ENCODE measurements at places on chromosomes 2 and 18.

DNA sequence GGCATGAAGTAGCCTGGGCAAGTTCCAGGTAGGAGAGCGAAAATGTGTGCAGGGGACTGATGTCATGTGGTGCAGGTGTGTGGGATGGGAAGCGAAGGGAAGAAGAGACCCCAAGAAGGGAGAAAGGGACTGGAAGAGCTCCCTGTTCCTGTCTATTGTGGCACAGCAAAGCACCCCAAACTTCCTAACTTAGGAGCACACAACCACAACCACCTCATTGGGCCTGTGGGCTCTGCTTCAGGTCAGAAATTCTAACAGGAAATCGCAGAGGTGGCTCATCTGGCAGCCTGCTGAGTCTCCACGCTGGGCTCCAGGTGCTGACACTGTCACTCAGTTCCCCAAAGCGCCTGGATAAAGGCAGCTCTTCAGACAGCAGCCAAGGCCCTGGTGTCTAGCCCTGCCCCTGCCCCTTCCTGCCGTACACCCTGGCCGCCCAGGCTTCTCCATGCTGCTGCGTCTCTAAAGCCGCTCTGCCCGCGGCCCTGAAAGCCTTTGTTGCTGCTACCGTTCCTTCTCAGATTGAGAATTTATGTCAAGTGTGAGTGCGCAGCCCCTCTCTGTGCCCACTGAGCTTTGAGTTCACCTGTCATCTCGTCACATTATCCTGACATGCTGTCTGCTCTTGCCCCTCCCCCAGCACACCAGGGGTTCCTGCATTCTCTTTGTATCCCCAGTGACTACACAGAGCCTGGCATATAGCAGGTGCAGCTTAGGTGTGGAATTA lies 140.2 kb upstream of the BCL2L11 start:
- ATAC-seq = no peak

DNA sequence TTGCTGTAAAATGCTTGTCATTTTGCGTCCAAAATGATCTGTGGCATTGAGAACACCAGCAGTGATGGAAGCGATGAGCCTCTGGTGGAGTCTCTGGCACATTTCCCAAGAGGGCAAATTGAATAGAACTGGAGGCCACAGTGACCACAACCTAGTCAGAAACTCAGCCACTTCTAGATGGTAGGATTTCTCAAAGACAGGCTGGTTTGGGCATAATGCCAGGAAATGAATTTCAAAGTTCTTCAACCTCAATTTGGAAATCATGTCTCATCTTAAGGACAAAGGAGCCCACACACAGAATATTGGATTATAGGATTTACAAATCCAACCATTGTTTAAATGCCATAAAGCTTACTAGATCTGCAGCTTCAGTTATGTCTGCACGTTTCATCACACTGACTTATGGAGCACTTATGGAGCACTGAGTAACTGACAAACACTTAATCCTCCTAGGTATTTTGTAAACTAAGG lies 132.1 kb downstream of the COL6A3 start:
- ATAC-seq = no peak

DNA sequence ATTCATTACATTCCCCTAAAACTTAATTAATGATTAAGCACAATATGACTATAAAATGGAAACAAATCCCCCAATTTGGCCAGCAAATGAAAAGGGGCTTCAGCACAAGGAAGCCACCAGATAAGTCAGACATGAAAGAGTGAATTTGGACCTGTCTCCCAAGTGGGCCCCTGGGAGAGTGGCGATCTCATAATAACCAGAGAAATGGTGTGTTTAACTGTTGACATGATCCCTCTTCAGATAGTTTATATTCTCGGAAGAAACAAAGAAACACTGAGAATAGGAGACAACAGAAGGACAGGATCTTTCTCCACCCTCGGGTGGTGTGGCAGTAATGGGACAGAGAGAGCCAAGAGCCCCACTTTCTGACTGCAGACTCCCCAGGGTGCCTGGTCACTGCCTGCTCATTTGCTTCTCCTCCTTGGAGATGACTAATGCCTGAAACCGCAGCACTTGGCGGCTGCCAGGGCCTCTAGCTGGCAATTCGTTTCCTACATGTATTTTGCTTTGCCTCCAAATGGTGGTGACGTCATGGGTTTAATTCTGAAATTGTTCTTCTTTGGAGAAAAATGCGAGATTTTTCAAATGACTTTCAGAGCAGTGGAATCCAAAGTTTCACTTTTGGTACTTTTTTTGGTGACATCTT lies 46.4 kb upstream of the SPP2 start:
- ATAC-seq = peak; percentile 73

DNA sequence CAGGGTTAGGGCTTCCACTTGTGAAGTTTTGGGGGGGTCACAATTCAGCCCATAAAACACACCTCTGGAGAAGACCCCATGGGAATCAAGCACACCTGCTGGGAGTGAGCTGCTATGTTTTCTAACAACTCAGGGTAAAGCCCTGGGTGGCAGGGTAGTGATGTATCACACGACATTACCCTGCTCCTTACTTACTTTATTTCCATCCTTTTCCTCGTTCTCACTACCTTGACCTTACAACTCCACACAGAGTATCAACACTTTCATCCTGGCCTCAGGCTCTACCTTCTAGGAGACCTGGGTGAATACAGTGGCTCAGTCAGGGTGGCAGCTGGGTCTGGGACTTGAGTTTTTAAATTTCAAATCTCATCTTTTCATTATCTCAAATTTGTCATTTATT lies 290.3 kb downstream of the CYRIA start:
- ATAC-seq = no peak

GRCh38 chr2:158184556-158185343 lies 83.1 kb downstream of the UPP2 start:
- ATAC-seq = no peak

- ATAC-seq = no peak
Observed at GRCh38 chr2:121836611-121837010, 81.2 kb downstream of the TSN start.

DNA sequence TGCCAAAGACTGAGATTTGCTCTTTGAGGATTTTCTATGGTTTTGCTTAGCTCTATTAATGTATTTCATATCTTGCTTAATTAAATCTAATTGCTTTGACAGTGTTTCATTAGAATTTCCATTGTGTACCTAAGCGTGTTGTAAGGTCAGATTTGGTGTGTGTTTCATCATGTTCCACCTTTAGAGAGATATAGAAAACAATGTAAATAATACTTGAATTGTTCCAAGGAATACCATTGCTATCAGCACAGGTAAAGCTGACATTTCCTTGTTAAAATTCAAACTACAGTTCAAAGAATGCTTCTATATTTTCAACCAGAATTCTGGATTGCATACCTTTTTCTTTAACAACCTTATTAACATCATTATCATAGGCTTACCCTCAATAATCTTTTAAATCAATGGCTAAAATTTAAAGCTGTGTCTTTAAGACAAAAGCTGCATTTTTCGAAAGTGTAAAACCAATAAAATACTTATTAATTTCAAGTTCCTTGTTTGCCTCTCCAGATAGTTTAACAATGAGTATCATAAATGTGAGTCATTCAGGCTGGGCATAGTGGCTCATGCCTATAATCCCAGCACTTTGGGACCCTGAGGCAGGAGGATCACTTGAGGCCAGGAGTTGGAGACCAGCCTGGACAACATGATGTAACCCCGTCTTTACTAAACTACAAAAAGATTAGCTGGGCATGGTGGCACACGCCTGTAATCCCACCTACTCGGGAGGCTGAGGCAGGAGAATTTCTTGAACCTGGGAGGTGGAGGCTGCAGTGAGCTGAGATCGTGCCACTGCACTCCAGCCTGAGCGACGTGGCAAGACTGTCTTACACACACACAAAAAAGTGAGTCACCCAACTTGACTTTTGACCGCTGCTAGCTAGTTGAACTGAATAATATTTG lies 188.0 kb upstream of the PKDCC start:
- ATAC-seq = no peak

DNA sequence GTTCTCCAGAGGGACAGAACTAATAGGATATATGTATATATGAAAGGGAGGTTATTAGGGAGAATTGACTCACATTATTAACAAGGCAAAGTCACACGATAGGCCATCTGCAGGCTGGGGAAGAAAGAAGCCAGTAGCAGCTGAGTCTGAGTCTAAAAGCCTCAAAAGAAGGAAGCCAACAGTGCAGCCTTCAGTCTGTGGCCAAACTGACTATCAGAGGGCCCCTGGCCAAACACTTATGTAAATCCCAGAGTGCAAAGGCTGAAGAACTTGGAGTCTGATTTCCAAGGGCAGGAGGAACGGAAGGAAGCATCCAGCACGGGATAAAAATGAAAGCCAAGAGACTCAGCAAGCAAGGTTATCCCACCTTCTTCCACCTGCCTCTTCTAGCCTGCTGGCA lies 108.0 kb upstream of the LDLRAD4 start:
- ATAC-seq = no peak

DNA sequence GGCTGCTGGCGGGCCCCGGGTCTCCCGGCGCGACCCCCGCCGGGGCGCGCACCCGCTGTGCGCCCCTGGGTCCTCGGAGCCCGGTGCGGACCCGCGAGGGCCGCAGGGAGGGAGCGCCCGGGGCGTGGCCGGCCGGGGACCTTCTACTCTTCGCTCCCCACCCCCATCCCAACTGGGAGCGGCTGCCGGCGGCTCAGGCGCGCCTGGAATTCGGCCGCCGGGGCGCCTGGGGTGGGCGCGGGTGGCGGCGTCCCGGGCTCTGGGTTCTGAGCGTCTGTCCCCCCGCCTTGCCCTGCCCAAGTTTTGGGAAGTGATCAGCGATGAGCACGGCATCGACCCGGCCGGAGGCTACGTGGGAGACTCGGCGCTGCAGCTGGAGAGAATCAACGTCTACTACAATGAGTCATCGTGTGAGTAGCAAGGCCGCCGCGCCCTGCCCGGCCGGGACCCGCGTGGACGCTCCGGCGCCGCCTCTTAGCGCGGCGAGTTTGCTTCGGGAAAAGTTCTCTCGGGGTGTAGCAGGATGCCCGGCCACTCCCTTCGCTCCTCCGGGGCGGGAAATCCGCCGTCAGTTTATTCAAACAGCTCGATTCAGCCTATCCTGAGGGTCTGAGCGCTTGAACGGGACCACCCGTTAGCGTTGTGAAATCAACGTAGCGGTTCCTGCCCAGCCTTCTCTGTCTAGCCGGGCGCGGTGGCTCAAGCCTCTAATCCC lies 502 bp downstream of the TUBB6 start:
- peak; percentile 66 for ATAC-seq

DNA sequence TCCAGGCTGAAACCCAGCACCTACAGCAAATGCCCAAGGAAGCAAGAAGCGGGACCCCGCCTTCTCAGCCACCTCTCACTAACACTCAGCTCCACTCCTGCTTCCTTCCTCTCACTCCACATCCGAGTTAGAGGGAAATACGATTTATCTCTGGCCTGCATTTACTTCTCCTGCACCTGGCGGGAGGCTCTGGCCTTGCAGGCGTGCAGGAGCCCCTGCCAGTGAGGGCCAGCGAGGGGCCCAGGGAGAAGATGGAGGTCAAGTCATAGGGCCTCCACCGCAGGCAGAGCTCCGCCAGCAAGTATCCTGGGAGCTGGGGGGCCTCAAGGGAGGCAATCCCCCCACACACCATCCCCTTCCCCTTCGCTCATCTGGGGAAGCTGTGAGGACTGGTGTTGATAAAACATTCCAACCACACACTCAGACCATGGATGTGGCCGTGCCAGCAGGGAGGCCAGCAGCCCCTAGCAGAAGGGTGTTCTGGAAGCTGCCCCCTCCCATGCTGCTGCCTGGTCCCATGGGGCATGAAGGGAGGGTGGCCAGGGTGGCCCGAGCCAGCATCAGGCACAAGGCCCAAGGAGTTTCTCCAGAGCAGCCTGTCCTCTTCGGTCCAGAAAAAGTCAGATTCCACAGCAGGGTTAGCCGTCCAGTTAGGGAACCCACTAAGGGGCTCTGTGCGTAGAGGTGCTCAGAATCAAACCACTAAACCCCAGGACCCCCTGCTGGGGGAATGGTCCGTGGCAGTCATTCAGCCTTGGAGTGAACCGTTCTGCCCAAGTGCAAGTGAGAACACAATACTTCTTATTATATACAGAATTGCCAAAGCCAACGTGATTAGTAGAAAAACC lies 91.2 kb downstream of the HDAC4 start:
- ATAC-seq = no peak

DNA sequence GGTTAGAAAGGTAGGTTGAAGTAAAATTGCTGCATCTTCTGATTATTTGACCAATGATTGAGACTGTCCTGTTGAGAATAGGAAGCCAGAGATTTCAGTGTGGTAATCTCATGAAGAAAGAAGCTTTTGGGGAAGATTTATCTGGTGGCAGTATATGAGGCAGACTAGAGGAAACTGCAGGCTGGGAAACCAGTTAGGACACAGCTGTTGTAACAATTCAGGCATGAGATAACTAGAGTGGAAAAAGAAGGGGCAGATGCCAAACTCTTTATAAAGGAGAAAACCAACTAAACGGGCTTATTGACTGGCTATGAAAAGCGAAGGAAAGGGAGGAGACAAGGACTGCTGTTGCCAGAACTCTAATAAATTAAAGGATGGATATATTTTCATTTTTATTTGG lies 155.6 kb downstream of the TTC27 start:
- no peak for ATAC-seq

GRCh38 chr2:54787270-54787669 lies 63.8 kb downstream of the EML6 start:
- no peak for ATAC-seq

- no peak for ATAC-seq
Observed at GRCh38 chr2:190634381-190634780, 14.5 kb upstream of the NAB1 start.

DNA sequence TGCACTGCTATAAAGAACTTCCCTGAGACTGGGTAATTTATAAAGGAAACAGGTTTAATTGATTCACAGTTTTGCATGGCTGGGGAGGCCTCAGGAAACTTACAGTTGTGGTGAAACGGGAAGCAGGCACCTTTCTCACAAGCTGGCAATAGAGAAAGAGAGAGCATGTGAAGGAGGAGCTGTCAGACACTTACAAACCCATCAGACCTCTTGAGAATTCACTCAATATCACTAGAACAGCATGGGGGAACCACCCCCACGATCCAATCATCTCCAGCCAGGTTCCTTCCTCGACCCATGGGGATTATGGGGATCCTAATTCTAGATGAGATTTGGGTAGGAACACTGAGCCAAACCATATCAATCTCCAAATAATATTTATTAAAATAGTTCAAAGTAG lies 729.2 kb upstream of the DDX18 start:
- no peak for ATAC-seq

DNA sequence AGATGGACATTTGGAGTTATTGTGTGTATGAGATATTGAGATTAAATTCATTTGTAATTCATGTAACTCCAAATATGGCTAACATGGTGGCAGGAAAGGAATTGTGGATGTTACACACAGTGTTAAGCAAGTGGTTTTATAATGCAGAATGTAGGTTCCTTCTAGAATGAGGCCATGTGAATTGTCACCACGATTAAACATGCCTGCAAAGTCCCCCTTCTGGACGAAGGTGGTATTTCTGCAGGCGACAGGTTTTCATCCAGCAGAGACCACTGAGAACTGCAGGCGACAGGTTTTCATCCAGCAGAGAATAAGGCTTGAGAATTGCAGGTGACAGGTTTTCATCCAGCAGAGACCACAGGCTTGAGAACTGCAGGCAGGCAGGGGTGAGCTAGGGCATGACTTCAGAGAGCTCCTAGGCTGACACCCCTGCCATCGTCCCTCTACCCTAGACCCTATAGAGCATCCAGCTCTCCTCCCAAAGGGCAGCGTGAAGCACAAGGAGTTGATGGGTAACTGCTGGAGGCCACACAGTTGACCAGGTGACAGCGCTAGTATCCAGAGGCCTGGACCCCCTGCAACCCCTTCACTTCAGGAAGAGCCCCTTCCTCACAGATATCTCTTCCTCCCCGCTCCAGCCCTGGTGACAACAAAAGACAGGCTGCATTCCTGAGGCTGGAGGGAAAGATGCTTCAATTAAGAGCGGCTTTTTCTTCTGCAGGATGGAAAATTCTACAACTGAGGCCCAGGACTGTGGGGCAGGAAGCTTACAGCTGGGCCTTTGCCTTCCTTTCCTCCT lies 175.8 kb downstream of the LOXHD1 start:
- ATAC-seq = peak; percentile 43

GRCh38 chr18:27839141-27839540 lies 337.8 kb downstream of the CDH2 start:
- ATAC-seq = no peak

All from motor neuron (in vitro differentiated cells).